Epithelial cell of umbilical artery (primary cell): ENCODE measurements at places on chromosomes 12 and 14. TPM values are rescaled to one million over a fixed set of nuclear protein-coding genes. Genes with fewer than 3 reads are reported as not detected.

Gene C12orf54
- not detected in 2 replicates for total RNA-seq

Gene WASHC3
- total RNA-seq, result 50.7 and 53.6 TPM in 2 replicates

Gene TAS2R10
- 0.97 and 1.7 TPM in 2 replicates for total RNA-seq

Gene PAX9
- total RNA-seq, result not detected in 2 replicates

Gene C14orf180
- total RNA-seq, result not detected in 2 replicates

Gene TCL1A
- not detected in 2 replicates for total RNA-seq

Gene CLEC6A
- total RNA-seq, result not detected in 2 replicates

Gene CPNE6
- not detected in 2 replicates for total RNA-seq

Gene CFAP251
- 0.97 and 1.4 TPM in 2 replicates for total RNA-seq

Gene KIF26A
- 4.4 and 12.0 TPM in 2 replicates for total RNA-seq

Gene HOXC4
- not detected in 2 replicates for total RNA-seq

Gene HECTD1
- 180 and 189 TPM in 2 replicates for total RNA-seq

Gene FAR2
- total RNA-seq, result 40.3 and 72.4 TPM in 2 replicates

Gene KRT72
- not detected in 2 replicates for total RNA-seq

Gene SYT10
- total RNA-seq, result not detected in 2 replicates

Gene GPATCH2L
- 44.8 and 104 TPM in 2 replicates for total RNA-seq

Gene KIF5A
- total RNA-seq, result under 0.01 TPM in 1 of 2 replicates, not detected in the other

Gene SIRT4
- 1.3 and 2.6 TPM in 2 replicates for total RNA-seq

Gene PWP1
- 143 and 174 TPM in 2 replicates for total RNA-seq

Gene TGM1
- 0.65 and 0.91 TPM in 2 replicates for total RNA-seq

Gene KRT86
- 0.15 TPM in 1 of 2 replicates, not detected in the other for total RNA-seq

Gene RECQL
- total RNA-seq, result 133 and 165 TPM in 2 replicates

Gene FGD6
- 12.7 and 15.0 TPM in 2 replicates for total RNA-seq

Gene NGDN
- total RNA-seq, result 58.5 and 77.8 TPM in 2 replicates

Gene CAPZA3
- not detected in 2 replicates for total RNA-seq

Gene SYCP3
- total RNA-seq, result 0.30 TPM in 1 of 2 replicates, not detected in the other

Gene TGFB3
- 0.91 and 1.3 TPM in 2 replicates for total RNA-seq

Gene TCL1B
- total RNA-seq, result not detected in 2 replicates

Gene CDCA3
- total RNA-seq, result 12.7 and 13.2 TPM in 2 replicates

Gene PPP1R36
- total RNA-seq, result 0.32 and 0.61 TPM in 2 replicates

Gene A2ML1
- not detected in 2 replicates for total RNA-seq

Gene AMN
- total RNA-seq, result 0.32 TPM in 1 of 2 replicates, not detected in the other

Gene COQ5
- total RNA-seq, result 34.8 and 51.8 TPM in 2 replicates

Gene DTD2
- total RNA-seq, result 33.5 and 40.6 TPM in 2 replicates
